Stimulated activated CD8-positive, alpha-beta memory T cell treated with anti-CD3 and anti-CD28 coated beads, Interleukin-12 subunit alpha, Interleukin-12 subunit beta, amount 100 ng/mL, for 4 hours (primary cell): ENCODE measurements at places on chromosomes 6 and 20.

DNA sequence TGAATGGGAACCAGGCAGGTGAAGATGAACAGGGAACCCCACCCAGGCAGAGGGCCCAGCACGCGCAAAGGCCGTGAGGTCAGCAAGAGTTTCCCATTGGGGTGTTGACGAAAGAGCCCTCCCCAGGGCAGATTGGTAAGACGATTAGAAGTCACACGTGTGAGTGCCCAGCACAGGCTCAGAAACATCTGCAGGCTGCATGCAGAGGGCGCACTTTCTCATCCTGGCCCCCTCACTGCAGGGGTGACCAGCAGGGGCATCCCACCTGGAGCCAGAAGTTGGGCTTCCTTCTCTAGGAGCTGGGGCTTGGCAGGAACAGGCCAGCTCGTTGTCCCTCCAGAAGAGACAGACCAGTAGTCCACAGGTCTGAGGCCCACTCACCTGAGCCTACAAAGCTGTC is 38.4 kb downstream of the VSTM2L start:
- DNase-seq, result no peak

GRCh38 chr6:160260803-160261450 is 2.3 kb upstream of the SLC22A2 start:
- no peak for DNase-seq

GRCh38 chr6:21707524-21708319 is 114.2 kb downstream of the SOX4 start:
- no peak for DNase-seq

DNA sequence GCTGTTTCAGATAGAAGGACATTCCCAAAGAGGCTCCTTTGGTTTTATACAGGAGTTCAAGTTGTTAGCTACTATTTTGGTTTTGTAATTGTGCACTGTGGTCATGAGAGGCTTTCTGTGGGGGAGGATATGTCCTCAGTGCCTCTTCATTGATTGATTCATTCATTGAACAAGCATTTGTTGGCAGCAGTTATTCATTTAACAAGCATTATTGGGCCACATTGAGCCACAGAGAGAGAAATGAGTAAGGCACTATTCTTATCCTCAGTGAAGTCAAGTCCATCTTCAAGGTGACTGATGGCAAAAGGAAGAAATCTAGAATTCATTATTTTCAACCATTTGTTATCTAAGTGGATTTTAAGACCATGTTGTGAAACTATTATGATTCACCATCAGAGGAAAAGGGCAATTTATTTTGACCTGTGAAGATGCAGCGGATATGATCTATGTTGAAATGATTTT is 697.2 kb upstream of the CITED2 start:
- no peak for DNase-seq

DNA sequence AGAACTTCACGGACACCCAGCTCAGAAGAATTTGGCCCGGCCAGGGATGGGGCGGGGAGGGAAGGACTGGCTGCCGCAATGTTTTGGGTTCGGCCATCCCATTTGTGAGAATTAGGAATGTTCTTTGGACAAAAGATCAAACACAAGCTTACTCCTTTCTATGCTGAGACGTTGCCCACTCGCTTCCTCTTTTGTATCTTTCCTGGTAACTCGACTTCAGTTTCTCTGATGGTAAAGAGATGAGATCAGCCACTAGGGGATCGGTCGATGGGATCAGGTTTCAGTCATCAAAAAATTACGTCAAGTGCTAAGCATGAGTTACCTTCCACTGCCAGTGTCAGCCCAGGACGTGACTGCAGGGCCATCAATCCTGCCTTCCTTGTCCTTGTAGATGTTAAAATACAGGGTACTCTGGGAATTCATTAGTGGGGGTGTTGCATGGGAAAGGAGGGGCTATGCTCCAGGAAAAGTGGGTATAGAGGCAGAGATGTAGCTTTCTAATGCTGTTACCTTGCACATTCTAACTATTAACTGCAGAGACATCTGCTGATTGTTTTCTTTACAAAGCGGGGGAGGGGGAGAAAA is 190.2 kb downstream of the TSHZ2 start:
- DNase-seq, result no peak

GRCh38 chr20:25859649-25860530 is 163.2 kb upstream of the ZNF337 start:
- DNase-seq, result no peak

DNA sequence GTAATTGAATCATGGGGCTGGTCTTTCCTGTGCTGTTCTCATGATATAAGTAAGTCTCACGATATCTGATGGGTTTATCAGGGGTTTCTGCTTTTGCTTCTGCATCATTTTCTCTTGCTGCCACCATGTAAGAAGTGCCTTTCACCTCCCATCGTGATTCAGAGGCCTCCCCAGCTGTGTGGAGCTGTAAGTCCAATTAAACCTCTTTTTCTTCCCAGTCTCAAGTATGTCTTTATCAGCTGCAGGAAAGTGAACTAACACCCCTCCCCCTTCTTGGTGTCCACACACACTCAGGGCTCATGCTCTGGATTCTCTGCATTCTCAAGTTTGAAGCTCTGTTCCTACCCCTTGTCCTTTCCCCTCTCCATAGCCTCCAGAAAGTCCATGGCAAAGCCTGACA is 107.1 kb downstream of the THBS2 start:
- DNase-seq, result no peak

DNA sequence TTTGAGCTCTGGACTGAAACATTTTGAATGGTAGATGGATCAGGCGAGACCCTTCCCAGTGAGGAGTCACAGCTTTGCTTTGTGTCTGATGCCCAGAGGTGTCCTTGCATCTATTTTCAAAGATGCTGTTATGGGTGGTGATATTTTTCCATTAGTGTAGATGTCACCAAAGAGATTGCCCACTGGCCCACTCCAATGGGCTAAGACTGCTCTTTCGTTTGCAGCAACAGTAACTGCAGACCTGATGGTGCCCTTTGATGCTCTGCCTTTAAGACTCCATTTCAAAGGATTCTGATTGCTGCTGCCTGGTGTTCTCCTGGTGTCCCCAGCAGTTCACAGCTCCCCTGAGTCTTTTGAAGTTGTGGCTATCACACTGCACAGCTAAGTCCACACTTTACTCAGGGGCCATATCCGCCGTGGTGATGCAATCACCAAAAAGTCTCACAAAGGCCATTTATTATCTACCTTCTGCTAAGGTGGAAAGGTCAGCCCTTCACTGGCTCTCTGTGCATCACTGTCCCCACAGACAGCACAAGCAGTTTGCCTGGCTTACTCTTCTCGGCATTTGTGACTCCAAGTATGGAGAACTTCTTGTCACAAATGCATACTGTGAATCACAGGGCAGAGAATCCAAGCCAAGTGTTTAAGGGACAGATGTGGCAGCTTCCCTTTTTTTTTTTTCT is 56.4 kb downstream of the NOX3 start:
- no peak for DNase-seq

DNA sequence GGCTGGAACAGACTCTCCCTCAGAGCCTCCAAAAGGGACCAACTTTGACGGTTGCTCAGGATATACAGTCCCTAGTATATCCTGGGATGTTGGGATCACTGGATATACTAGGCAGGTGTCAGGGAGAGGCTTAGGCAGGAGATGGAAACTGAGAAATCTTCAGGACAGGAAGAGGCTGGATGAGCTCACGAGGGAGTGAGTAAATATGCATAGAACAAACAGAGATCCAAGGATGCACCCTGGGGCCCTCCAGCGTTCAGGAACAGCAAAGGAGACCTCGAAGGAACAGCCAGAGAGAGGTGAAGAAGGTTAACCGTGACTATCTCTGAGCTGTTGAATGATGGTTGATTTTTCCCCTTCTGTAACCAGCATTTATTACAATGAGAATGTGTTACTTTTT is 191.3 kb downstream of the BMP7 start:
- no peak for DNase-seq

GRCh38 chr20:5195655-5196054 is 68.8 kb downstream of the CDS2 start:
- DNase-seq, result no peak

GRCh38 chr20:25251019-25251418 is 3.1 kb downstream of the PYGB start:
- no peak for DNase-seq

GRCh38 chr20:13684566-13685222 is 46.0 kb upstream of the TASP1 start:
- DNase-seq, result no peak

- DNase-seq, result no peak
These were observed 29.6 kb upstream of the VAPB start for GRCh38 chr20:58359441-58359840.

GRCh38 chr6:83974409-83975050 is 59.0 kb upstream of the MRAP2 start:
- DNase-seq, result no peak

DNA sequence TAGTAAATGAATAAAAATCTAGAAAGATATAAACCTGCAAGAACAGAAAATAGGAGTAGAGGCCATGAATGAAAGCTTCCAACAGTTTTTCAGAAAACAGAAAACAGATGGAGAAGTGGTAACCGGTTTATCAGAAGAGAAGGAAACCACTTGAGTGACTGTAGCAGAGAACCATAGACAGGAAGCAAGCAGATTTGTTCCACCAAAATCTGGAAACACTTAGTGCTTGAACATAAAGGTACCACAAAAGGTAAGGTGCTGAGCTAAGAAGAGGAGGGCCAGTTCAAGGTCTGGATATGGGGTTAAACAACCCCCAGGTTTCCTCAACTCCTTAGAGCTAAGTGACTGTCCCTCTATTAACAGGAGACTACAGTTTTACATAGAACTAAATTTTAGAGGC is 9.2 kb upstream of the KIAA0319 start:
- DNase-seq, result no peak

GRCh38 chr6:146017672-146018071 is 11.2 kb upstream of the GRM1 start:
- DNase-seq, result no peak

GRCh38 chr6:53673162-53673727 is 7.7 kb upstream of the KLHL31 start:
- DNase-seq, result no peak

GRCh38 chr6:38688579-38689087 is 14.3 kb downstream of the GLO1 start:
- no peak for DNase-seq
